HuH-7.5 (cell line): ENCODE measurements at places on chromosomes 1 and 21.
A peak's percentile ranks its signal among the peaks of the same experiment; 100 is the strongest.

- no peak for DNase-seq
These were observed 25.8 kb downstream of the MACO1 start for GRCh38 chr1:25456502-25456901.

DNA sequence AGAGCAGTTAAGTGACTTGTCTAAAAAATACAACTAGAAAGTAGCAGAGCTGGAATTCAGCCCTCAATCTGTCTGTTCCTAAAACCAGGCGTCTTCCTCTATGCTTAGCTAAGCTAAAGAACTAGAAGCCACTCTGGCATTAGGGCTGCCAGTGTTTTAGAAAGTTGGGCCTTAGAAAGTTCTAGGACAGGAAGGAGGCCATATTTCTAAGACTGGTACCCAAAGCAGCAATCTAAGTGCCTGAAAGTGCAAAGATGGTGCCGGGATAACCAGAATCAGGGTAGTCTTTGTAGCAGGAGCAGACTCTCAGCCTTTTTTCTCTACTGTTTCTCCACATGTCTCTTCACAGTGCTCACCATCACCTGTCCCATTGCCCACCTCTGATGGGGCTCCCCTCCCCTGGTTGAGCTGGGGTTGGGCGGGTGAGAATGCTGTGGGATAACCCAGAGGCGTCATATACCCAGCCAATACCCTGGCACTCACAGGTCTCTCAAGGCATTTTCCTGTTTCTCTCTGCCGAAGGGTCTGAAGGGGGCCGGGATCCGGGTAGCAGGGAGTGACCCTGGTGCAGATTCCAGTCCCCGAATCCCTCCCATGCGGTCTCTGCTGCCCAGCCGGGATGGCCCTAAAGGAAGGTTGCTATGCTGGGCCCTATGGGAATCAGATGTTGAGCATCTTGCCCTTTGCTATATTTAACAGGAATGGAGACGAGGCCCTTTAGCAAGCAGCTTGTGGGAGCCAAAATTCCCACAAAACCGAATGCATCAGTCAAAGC, 1.1 kb upstream of the RCSD1 start:
- DNase-seq, result no peak

GRCh38 chr1:173410794-173411236, 66.3 kb upstream of the PRDX6 start:
- DNase-seq, result no peak

DNA sequence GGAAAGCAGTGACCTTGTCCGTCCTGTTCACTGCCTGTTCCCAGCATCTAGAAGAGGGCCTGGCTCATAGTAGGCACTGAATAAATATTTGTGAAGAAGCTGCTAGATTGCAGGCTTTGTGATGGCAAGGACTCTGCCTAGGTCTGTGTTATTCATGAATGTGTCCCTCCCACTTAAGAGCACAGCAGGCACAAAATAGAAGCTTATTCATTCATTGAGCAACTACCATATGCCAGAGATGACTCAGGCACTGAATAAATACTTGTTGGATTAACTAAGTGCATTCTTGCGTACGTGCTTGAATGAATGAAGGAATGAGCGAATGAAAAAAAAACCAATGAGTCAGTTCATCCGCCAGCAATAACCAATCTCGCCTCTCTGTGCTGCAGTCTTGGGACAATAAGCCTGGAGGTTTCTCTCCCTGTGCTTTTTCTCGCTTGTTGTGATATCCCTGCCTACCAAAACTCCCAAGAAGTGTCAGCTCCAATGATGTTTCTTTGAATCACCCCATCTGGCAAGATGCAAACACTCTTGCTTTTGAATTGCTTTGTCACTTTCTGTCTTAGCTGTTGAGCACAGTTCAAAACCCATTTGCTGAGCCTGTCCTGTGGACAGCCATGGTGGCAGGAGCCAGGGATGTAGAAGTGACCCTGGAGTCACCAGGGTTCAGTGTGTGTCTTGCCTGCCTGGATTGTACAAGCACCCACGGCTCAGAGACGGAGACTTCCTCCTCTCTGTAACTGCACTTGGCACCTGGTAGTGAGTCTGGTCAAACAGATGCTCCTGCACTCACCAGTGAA, 143.9 kb downstream of the KAZN start:
- DNase-seq, result no peak

GRCh38 chr1:234602334-234603220, 7.4 kb downstream of the IRF2BP2 start:
- no peak for DNase-seq

DNA sequence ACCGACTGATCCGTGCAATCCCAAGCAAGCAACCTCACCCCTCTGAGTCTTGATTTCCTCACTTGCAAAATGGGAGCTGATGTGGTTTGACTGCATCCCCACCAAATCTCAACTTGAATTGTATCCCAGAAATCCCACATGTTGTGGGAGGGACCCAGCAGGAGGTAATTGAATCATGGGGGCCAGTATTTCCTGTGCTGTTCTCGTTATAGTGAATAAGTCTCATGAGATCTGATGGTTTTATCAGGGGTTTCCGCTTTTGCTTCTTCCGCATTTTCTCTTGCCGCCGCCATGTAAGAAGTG, 58.4 kb downstream of the FHAD1 start:
- no peak for DNase-seq

DNA sequence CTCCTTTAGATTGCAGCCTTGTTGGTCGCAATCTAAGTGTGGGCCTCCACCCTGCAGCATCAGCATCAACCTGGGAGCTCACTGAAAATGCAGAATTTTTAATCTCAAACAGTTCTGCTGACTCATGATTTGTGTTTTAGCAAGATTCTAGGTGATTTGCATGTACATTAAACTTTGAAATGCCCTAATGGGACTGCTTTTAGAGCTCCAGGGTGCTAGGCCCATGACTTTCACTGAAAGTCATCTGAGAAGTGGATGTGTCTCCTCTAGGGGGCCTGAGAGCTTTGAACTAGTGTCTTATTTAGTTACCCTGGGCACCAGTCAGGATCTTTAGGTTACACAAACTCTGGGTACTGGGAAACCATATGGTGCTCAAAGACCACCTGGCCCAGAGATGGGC, 9.0 kb downstream of the TRIM67 start:
- DNase-seq, result no peak

DNA sequence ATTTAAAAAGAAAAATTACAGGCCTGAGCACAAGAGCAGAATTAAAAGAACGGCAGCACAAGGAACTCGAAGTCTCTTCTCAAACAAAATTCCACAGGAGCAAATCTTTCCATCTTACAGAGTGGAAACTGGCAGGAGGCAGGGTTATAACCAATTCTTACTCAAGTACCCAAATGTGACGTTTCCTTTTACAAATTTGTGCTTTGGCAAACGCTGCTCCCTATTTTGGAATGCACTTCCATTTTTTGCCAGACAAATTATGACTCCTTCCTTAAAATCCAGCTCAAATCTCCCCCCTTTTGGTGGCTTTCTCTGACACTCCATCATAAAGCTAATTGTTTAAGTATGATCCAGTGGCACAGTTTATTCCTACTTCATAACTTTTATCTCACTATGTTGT, 7.8 kb downstream of the ERI3 start:
- no peak for DNase-seq

GRCh38 chr1:196603651-196604050, 4.6 kb downstream of the KCNT2 start:
- DNase-seq, result no peak

GRCh38 chr21:37244501-37245095, 22.5 kb downstream of the VPS26C start:
- DNase-seq, result no peak

- no peak for DNase-seq
These were observed 6.3 kb upstream of the PLD5 start for GRCh38 chr1:242530761-242531160.

GRCh38 chr1:181166377-181167196, 78.1 kb downstream of the IER5 start:
- DNase-seq, result peak; percentile 47

DNA sequence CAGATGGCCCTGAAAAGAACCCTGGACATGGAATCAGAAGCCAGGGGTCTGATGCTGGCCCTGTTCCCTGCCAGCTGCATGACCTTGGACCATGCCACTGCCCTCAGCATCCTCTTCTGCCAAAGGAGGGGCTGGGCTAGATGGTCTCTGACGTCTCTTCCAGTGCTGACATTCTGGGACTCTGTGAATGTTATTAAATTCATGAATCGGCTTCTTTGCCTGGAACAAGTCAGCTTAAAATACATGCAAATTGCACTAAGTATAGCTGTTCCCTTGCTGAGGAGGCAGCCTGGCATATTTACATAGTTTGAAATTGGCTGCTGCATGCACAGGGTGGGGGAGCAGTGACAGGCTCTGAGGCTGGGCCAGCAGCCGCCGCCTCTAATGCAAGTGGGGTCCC, 23.8 kb downstream of the KCNA2 start:
- no peak for DNase-seq

- DNase-seq, result no peak
These were observed 1.4 kb upstream of the KCNJ6 start for GRCh38 chr21:37917612-37918011.

DNA sequence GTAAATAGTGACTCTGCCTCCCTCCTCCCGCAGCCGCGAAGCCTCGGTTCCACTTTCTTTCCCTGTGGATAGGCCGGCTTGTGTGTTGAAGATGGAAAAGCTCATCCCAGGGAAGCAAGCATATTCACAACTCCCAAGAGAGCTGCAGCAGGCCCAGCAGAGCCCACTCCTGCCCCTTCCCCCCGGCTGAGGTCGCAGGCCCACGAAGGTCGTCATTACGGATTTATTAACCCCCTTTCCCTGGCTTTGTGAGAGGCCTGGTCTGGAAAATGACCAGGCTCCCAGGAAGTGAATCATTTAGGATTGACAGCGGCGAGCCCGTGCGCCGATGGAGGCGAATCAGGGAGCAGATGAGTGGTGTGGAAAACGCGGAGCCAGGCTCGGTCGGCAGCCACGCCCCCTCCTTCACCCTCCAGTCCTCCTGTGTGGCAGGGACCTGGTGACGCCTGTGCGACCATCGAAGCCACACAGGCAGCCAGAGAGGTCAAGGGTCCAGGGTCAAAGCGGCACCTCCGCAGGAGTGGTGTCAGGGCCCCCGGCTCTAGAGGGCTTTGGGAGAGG, 93.4 kb downstream of the PRDM16 start:
- DNase-seq, result no peak

- no peak for DNase-seq
These were observed 18.5 kb upstream of the OR10J5 start for GRCh38 chr1:159554261-159554660.

DNA sequence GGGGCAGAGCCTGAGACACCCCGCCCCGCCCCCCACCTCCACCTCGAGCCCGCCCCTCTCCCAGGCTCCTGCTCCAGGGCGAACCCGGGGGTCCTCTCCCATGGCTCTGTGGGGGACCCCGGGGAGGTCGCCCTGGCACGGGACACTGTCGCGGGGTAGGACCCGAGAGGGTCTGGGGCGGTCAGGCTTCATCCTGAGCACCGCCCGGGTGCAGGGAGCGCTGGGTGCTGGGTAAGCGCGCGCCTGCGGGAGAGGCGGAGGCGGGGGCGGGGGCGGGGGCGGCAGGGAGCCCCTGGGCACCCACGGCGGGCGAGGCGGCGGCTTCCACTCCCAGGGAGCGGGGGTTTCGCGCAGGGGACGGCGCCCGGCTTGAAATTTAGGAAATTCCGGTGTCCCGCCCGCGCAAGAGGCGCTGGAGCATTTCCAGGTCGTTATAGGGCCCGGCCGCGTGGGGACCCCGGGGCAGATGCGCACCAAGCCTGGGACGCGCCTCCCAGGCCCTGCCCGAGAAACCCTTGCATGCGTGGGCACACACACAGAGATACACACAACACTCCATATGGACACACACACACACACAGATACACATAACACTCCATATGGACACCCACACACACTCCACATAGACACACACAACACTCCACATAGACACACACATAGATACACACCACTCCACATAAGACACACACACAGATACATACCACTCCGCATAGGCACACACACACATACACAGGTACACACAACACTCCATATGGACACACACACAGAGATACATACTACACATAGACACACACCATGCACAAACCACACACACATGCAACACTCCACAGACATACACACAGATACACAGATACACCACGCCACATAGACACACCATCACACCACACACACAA, 48.7 kb upstream of the SLC19A1 start:
- peak; percentile 28 for DNase-seq

DNA sequence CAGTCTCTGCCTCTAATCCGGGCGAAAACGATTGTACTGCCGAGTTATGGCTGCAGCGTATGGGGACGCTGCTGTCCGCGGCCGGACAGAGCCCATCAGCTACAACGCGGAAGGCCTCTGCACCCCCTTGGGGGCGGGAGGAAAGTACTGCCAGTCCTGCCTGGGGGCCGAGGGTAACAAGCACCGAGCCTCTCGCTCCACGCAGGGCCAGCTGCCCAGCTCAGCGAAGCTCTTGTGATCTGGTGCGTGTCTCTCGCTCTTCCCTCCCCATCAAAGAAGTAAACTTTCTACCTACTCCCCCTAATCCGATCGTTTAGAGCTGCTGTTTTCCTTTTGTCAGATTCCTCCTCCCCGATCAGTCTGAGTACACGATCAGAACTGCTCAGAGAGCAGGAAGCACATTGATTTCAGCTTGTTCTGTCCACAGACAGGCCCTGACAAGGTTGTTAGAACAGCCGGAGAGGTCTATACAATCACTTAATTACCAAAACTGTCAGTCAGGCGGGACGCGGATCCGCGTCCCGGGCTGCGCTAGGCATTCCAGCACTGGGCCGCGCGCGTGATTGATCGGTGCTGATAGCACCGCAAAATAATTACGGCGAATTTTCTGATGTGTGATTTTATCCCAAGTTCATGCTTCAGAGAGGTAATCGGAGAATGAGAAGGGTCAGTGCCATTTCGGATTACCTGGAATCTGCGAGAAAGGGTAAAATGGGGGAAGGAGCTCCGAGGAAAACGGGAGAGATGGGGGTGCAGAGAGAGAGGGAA, 8.7 kb upstream of the BARHL2 start:
- no peak for DNase-seq

DNA sequence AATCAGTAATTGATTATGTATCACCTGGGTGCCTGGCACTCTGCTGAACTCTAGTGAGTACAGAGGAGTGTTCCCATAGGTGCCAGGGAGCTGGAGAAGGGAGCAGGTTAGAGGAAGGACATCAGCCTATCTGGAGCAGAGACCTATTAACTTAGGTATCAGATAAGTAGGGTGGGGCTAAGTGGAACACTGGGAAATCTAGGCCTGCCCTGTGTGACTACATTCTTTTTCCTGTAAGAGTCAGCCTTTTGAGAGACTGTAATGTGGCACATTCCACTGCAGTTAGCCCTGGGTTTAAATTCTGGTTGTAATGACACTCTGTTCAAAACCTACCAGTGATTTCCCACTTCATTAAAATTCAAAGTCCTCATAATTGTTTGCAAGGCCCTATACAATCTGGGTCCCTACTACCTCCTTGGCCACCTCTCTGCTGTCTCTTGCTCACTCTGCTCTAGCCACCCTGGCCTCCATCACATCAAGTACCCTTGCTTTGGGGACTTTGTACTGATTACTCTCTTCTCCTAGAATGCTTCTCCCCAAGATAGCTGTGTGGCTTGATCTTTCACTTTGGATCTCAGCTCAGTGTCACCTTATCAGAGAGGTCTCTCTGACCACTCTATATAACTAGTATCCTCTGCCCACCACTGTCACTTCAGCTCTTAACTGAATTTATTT, 12.9 kb downstream of the STX12 start:
- no peak for DNase-seq

DNA sequence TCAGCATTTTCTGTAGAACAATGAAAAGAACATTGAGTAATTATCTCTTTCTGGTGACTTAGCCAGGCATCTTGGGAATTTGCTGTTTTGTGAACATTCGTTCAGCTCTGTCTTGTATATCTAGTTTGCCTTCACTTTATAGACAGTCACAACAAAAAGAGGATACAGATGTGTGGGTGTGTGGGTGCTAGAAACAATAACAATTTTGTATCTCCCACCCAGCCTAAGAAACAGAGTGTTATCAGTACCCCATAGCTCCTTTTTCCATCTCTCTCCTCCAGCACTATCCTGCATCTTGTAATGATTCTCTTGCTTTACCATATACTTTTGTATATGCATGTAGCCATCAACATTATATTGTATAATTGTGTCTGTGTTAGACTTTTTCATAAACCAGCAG, 33.0 kb downstream of the AK4 start:
- no peak for DNase-seq
